ENCODE measurements at places on chromosomes 11 and 22. TPM values are rescaled to one million over a fixed set of nuclear protein-coding genes. Genes with fewer than 3 reads are reported as not detected.
A peak's percentile ranks its signal among the peaks of the same experiment; 100 is the strongest.

The HBE1 gene
- not detected for total RNA-seq

The SAA4 gene
- not detected for total RNA-seq

The NAA40 gene
- 32.3 TPM for total RNA-seq

The APOBEC3G gene
- total RNA-seq = 5.1 TPM

The ZPR1 gene
- 48.6 TPM for total RNA-seq

GRCh38 chr11:128324051-128324481 lies 263.3 kb downstream of the ETS1 start:
- no peak overlapping the region for H3K4me3 ChIP-seq
- no peak for DNase-seq
- H3K4me1 ChIP-seq = peaks cover 10% of the 10 kb centered on the region

DNA sequence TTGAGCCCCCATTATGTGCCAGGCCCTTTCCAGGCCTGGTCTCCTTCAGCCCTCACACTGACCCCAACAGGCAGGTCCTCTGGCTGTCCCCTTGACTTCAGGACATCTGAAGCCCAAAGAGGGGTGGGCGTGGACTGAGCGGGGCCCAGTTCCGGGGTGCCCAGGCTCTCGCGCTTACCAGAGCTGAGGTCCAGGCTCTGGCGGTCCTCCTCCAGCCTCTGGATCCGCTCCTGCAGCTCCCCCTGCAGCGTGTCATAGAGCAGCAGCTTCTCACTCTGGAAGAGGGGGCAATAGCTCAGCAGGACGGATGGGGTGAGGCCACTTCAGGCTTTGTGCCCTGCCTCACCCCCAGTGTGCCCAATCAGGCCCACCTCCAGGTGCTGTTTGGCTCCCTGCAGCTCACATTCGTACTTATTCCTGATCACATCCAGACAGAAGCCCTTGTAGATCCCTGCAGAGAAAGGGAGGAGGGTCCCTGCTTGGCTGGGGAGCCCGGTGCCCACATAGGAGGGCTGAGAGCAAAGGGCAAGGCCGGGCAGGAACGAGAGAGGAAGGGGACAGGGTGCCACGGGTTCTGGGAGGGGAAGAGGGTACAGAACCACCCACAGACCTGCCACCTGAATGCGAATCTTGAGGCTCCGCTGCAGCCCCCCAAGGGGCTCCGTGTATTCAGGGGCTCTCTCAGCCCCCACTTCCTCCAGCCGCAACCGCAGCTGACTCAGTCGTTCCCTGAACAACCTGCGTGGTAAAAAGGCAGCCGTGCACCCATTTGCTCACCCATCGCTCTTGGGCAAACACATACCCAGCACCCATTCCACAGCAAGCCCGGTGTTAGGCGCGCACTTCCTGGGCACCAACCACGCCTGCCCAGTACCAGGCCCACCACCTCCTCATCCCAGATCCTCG lies 4.1 kb downstream of the BRMS1 start:
- no peak overlapping the region for H3K27ac ChIP-seq
- peaks cover 25% of the 10 kb centered on the region for H3K4me1 ChIP-seq
- H3K27me3 ChIP-seq = no peaks in the 10 kb centered on the region
- DNase-seq = no peak
- H3K4me3 ChIP-seq = no peak overlapping the region
- peaks cover 23% of the 10 kb centered on the region for H3K36me3 ChIP-seq

GRCh38 chr11:33646629-33647028 lies 54.0 kb downstream of the C11orf91 start:
- no peaks in the 10 kb centered on the region for H3K36me3 ChIP-seq
- H3K4me1 ChIP-seq = peaks cover 9% of the 10 kb centered on the region
- peak overlapping the region; percentile 3 for H3K27ac ChIP-seq

- no peaks in the 10 kb centered on the region for H3K36me3 ChIP-seq
- no peaks in the 10 kb centered on the region for H3K27me3 ChIP-seq
- no peak overlapping the region for H3K4me3 ChIP-seq
- no peak overlapping the region for H3K27ac ChIP-seq
- DNase-seq = no peak
These were observed 111.4 kb upstream of the SORL1-AS1 start for GRCh38 chr11:121563900-121564822.

- H3K4me3 ChIP-seq = no peak overlapping the region
- no peaks in the 10 kb centered on the region for H3K4me1 ChIP-seq
- H3K27ac ChIP-seq = no peak overlapping the region
- no peaks in the 10 kb centered on the region for H3K36me3 ChIP-seq
- H3K27me3 ChIP-seq = no peaks in the 10 kb centered on the region
These were observed 442.2 kb upstream of the B3GAT1 start for GRCh38 chr11:134853992-134854991.

Data from endothelial cell of umbilical vein (primary cell).